ENCODE measurements at places on chromosomes 2 and 18. TPM values are rescaled to one million over a fixed set of nuclear protein-coding genes. Genes with fewer than 3 reads are reported as not detected.

RAD51AP2 gene
- not detected for total RNA-seq

EGR4 gene
- 0.09 TPM for total RNA-seq

NCKAP1 gene
- 109 TPM for total RNA-seq

IL1RL2 gene
- total RNA-seq = not detected

GREB1 gene
- total RNA-seq = 1.7 TPM

RNF25 gene
- 55.8 TPM for total RNA-seq

CEP68 gene
- 12.4 TPM for total RNA-seq

CXCR1 gene
- total RNA-seq = not detected

C1GALT1C1L gene
- 2.6 TPM for total RNA-seq

PROM2 gene
- total RNA-seq = 0.19 TPM

HOXD13 gene
- total RNA-seq = 0.29 TPM

CBLN2 gene
- 0.06 TPM for total RNA-seq

SCYGR5 gene
- not detected for total RNA-seq

CASP10 gene
- 2.0 TPM for total RNA-seq

RAB6C gene
- not detected for total RNA-seq

SIGLEC15 gene
- total RNA-seq = not detected

MLPH gene
- 318 TPM for total RNA-seq

CAVIN2 gene
- total RNA-seq = 35.7 TPM

C1D gene
- 33.4 TPM for total RNA-seq

ERFE gene
- total RNA-seq = 6.7 TPM

ABCG5 gene
- not detected for total RNA-seq

WDSUB1 gene
- 8.2 TPM for total RNA-seq

TMEM198 gene
- 0.55 TPM for total RNA-seq

POTEC gene
- total RNA-seq = not detected

C2orf15 gene
- 0.64 TPM for total RNA-seq

TMEM18 gene
- 45.5 TPM for total RNA-seq

DIPK1C gene
- total RNA-seq = not detected

SLC8A1 gene
- total RNA-seq = 0.26 TPM

VPS4B gene
- 19.0 TPM for total RNA-seq

UBXN4 gene
- 41.2 TPM for total RNA-seq

C2orf92 gene
- 1.0 TPM for total RNA-seq

ARHGAP15 gene
- not detected for total RNA-seq

SPDYA gene
- 0.15 TPM for total RNA-seq

LDLRAD4 gene
- 3.3 TPM for total RNA-seq

SIX3 gene
- 0.39 TPM for total RNA-seq

IKZF2 gene
- total RNA-seq = 0.13 TPM

ITGB1BP1 gene
- total RNA-seq = 187 TPM

SRSF7 gene
- 348 TPM for total RNA-seq

FAM117B gene
- 2.4 TPM for total RNA-seq

ARHGEF33 gene
- not detected for total RNA-seq

TMEM247 gene
- total RNA-seq = not detected

DES gene
- total RNA-seq = 0.29 TPM

DSC2 gene
- 0.65 TPM for total RNA-seq

CCDC68 gene
- 2.7 TPM for total RNA-seq

UGT1A4 gene
- not detected for total RNA-seq

POTEJ gene
- total RNA-seq = not detected

EPB41L3 gene
- total RNA-seq = 0.18 TPM

ACADL gene
- 0.07 TPM for total RNA-seq

FER1L5 gene
- total RNA-seq = not detected

DQX1 gene
- 0.05 TPM for total RNA-seq

REG3G gene
- not detected for total RNA-seq

RTKN gene
- 21.0 TPM for total RNA-seq

Data from A549 treated with GW870086 at 1 μM for 4 hours (cell line).